ENCODE measurements at places on chromosomes 2 and 18.

- DNase-seq: no peak
Measured at GRCh38 chr2:84450288-84451227, 8.5 kb downstream of the SUCLG1 start.

DNA sequence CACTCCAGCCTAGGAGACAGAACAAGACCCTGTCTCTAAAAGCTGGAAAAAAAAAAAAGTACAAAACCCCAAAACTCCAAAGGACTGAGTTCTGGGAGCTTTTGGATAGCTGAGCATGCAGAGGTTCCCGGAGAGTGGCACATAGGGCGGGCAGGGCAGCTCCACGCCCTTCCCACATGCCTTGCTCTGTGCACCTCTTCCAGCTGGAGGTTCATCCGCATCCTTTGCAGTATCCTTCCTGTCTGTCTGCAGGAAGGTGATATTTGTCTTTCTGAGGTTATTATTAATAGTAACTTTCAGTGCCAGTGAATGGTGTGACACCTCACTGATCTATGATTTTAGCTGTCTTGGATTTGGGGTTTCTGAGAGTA is 70.2 kb downstream of the INPP4A start:
- DNase-seq: no peak

DNA sequence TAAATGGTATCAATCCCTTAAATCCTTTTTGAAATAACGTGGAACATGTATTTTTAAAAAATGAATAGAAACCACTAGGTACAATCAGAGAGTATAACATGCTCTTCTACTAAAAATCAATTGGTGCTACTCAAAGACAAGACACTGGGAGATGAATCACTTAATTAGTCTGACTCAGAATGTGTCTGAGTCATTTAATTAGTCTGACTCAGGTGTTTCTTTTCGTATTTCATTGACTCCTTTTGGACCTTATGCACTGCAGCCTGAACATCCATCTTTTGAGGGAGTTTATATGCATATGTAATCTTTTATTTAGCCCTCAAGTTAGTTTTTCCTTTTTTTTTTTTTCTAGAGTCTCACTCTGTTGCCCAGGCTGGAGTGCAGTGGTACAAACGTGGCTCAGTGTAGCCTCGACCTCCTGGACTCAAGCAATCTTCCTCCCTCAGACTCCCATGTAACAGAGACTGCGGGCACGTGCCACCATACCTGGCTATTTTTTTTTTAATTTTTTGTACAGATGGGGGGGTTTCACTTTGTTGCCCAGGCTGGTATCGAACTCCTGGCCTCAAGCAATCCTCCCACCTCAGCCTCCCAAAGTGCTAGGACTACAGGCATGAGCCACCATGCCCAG is 26.5 kb downstream of the PPP4R3B start:
- no peak for DNase-seq

- peak; percentile 2 for DNase-seq
Measured at GRCh38 chr18:50466634-50467033, 91.8 kb downstream of the SKA1 start.

GRCh38 chr2:225773148-225773547 is 373.6 kb downstream of the NYAP2 start:
- no peak for DNase-seq

DNA sequence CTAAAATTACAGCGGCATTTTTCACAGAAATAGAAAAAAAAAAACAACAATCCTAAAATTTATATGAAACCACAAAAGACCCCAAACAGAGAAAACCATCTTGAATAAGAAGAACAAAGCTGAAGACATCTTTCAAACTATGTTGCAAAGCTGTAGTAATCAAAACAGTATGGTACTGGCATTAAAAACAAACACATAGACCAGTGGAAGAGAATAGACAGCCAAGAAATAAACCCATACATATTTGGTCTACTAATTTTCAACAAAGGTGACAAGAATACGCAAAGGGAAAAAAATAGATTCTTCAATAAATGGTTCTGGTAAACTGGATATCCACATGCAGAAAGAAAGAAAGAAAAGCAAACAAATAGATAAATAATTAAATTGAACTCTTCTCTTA is 9.0 kb upstream of the CCDC150 start:
- DNase-seq: no peak

DNA sequence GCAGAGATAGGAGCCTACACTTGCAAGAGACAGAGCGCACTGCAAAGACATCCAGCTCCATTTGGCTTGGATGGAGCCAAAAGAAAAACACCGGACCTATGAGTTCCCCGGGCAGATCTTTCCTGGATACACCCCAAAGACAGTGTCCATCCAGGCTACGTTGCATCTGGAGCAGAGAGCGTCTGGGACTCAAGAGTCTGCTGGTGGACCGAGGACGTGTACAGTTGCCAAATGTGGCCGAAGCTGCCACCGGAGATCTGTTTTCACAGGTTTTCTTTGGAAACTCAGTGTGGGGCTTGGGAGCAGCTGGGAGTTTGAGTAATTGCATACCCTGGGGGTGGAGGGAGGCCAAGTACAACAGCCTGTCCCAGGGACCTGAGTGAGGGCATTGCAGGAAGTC is 192.3 kb upstream of the OSR1 start:
- DNase-seq: no peak

DNA sequence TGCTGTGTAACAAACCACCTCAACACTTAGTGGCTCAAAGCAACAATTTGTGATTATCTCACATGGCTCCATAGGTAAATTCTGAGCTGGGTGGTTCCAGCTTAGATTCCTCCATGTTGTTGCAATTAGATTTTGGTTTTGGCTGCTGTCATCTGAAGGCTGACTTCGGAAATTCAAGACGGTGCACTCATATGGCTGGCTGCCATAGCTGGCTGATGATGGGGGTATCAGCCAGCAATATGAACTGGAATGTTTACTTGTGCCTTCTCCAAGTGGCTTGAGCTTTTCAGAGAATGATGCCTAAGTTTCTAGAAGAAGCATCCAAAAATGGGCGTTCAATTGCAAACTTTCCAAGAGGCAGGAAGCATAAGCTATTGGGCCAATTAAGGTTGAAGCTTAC is 213.1 kb downstream of the GCA start:
- DNase-seq: no peak

DNA sequence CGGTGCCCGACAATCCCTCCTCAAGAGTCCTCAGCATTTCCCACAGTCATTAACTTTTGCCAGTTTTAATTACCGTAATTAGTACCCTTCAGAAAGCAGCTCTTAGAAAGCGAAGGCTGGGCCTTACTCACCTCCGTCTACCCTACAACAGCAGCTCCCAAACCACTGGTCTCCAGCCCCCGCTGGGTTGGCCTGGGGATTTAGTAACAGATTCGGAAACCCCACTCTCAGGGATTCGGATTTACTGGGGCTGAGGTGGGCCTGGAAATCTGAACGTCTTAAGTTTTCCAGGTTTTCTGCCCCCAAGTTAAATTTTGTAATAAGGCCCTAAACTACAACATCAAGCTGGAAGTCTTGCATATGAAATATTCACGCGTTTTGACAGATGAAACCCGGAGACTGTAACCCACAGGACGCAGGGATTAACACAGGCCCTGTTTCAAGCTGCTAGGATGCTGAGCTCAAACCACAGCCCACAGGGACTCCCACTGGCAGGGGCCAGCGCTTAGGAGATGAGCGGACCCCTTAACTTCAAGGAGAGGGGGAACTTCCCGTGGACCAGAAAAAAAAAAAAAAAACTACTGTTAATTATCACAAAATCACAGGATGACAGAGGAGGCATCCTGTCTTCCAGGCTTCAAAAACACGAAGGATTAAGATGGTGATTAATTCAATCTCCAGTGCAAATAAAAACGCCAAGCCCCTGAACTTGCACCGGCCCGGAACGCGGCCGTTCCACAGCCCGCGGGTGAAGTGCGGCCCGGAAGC is 985 bp downstream of the ILKAP start:
- peak; percentile 2 for DNase-seq

DNA sequence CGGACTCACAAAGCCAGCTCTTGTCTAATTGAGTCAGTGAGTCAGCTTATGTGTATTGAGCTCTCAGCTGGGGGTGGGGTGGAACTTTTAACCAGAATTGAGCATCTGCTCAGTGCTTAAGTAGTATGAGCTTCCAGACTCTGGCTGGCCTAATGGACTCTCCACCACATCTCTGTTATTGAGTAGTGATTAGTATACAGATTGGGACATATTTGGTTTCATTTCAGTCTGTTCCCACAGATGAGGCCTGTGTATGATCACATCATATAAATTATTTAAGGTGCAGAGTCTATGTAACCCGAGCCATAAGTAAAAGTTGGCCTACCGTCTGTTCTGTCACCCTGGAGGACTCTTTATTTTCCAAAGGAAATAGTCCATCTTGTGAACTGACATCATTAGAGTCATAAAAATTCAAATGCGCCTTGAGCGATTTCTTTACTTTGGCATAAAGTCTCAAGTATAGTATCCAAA is 152.1 kb downstream of the THSD7B start:
- DNase-seq: no peak
